ENCODE measurements at places on chromosomes 7 and 10.

DNA sequence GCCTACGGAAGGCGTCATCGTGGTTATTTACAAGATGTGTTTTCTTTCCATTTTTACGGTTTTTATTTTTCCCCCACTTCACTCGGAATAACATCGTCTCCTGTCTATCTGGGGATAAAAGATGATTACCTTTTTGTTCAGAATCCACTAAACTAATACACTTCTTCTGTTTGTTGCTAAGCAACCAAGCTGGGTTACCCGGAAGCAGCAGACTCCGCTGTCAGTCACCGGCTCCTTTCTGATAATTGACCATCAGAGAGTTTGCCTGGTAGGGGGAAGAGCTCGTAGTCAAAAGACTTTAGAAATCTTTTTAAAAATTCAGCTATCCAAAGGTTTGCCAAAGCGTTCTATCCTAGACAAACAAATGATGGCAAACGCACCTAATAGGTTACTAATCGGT is 75.0 kb upstream of the SFMBT2 start:
- DNase-seq = no peak

GRCh38 chr10:88800152-88801125 is 2.1 kb upstream of the LIPM start:
- DNase-seq = no peak

- DNase-seq = no peak
Observed at GRCh38 chr10:131000244-131000643, 311.3 kb downstream of the TCERG1L start.

DNA sequence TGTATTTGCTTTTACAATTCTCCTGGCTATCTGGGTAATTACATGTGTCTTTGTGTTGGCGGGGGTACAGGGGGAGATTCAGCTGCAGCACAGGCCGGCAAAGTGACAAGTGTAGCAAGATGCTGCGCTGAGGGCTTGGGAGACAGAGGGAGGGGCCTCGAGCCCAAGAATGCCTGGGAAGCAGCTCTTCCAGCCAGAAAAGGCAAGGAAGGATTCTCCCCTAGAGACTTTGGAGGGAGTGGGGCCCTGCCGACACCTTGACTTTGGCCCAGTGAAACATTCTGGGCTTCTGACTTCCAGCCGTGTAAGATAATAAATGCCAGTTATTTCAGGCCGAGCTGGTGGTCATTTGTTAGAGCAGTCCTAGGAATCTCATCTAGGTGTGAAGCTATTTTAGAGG is 7.2 kb upstream of the REPIN1 start:
- no peak for DNase-seq

DNA sequence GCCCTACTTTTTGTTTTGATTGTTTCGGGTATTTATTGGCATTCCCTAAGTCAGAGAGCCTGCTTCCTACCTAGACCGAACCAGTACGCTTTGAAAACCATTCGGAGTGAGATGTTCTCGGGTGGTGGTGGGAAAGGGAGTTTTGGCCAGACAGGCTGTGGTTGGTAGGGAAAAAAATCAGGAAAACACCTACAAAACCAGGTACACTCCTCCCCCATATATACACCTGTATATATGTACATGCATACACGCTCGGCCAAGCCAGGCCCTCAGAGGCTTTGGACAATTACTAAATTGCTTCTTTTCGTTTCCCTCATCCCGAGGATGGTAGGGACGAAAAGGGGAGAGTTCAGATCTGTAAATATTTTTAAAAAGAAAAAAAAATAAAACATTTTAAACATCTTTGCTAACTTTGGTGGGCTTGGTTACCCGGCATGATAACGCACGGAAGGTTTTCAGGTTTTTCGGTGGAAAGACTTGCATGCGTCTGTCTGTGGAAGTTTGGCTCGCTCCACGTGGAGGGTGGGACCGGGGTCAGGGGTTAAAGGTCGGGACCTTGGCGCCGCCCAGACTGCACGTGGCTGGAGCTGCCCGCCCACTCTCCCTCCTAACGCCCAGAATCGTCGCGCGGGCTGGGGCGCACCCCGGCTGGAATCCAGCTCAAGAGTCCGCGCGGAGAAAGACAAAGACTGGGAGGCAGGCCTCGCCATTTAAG is 2.5 kb downstream of the HMX2 start:
- DNase-seq = peak; percentile 67

GRCh38 chr10:75050149-75050919 is 61.1 kb upstream of the SAMD8 start:
- peak; percentile 53 for DNase-seq

GRCh38 chr10:16907687-16908086 is 90.5 kb upstream of the RSU1 start:
- DNase-seq = no peak

DNA sequence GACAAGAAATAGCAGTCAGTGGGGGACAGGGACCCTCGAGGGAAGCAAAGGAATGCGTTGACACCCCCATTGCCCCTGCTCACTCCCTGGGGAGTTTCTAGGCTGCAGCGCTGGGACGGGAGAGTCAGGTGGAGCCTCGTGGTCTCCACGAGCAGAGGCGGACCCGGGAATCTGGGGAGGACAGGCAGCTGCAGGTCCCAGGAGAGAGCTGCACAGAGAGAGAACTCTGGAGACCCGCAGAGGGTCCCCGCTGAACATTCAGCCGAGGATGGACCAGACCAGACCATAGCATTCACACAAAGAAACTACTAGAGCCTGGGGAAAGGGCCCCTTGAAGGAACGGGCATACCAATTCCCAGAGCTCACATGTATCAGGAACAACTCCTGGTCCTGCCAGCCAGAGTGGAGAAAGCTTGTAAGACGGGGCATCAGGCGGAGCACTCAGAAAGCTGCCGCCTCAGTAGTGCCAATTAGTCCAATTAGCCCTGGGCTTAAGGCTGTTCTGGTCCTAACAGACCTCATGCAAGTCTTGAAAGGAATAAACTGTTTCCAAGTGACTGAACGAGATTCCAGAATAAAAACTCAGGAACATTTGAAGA is 966.7 kb upstream of the ZNF722 start:
- no peak for DNase-seq

DNA sequence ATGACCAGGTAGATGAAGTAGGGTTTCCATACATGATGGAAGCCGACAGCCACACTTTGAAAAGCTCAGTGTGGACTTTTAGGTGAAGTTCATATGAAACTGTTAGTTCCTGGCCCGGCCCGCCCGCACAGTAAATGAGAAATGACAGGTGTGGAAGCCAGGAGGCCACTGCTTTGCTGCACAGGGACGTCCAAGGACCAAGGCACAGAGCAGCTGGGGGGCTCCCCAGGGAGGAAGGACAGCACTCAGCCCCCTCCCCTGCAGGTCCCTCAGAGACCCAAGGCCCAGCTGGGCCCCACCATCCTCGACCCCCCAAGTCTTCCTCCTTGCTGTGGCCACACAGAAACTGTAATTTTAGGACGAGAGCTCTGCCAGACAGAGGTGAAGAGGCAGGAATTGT is 219.2 kb downstream of the PTPRN2 start:
- DNase-seq = no peak

DNA sequence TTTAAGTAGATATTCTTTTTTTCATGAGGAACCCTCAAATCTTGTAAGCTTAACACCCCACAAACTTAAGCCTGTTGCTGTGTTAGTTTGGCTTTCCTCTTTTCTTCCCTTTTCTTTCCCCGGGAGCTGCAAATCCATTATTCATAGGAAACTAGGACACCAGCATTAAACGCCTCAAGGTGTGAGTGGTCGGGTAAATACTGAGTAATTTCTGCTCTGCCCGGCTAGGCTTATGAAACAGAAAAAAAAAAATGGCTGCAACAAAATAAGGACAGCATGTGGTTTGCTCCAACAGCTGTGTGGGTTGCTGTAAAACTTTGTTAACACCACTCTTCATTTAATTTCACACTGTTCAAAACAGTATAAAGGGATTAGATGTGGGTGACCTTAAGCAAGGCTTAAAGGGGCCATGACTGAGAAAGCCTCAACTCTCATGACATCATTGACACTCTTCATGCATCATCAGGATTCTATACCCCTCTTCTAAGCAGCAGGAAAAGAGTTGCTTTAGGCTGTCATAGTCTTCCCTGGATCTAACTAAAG is 104.1 kb downstream of the AOAH start:
- DNase-seq = no peak

GRCh38 chr7:318878-319661 is 29.1 kb downstream of the FOXL3 start:
- no peak for DNase-seq

DNA sequence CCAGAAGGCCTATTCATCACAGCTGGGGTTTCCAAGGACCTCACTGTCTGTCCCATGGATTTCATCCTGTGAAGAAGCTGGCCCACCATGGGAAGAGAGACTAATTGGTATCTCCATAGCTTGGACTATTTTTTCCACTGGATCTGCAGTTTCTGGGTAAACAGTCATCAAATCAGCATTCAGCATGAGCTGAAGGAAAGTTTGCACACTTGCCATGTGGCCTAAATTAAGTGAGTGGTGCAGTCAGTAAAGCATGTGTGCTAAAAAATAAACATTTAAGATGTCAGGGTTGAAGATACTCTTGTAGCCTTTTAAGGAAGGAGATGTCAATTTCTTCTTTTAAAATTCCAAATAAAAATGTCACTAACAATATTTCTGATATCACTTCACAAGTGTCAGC is 381.1 kb upstream of the ZMIZ1 start:
- DNase-seq = no peak

DNA sequence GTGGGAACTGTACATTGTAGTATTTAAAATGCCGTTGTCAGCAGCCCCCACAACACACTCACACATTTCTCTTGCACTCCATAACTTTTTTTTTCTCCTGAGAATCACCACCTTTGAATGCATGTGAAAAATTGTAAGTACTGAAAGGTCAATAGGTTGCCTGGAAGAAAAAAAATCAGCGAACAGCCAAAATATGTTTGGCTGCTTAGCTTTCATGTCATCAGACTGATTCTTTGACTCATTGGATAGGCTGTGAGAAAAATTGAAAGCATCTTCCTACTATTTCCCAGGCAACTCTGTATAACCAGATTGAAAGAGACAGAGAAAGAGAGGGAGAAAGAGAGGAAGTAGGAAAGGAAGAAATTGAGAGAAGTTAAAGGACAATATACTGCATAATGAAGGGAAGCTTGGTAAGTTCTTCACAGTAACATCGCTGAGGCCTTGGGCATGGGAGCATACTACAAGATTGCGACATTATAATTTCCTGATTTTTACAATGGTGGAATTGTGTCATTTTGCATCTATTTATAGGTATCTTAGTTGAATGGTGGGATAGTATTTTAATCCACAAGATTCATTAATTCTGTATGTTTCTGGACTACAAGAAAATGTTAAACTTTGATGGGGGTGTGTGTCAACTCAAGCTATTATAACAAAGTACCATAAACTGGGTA is 249.3 kb upstream of the KCND2 start:
- DNase-seq = no peak

DNA sequence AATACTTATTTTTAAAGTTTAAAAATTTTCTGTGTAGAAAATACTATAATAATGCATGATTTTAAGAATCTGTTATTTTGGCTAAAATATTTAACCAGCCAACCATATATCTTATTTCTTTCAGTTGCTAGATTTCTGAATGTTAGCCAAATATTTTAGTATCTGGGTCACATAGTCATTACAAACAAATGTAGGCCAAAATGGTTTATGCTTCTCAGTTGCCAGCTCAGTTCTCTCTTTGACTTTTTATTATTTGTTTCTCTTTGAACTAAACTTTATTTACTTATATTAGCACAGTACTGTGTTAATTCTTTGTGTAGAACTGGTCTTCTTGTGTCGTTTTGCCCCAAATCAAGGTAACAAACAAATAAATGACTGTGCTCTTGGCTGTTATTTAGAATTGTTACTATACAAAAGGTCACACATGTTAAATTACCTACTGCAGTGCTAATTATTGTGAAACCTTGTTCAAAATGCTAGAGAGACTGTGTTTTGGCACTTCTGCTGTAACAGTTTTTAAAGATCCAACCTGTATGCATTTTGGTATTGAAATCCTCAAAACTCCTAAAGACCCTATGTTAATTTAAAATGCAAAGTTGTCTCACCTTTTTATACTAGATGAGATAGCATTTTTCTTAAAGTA is 39.8 kb downstream of the ZEB1 start:
- no peak for DNase-seq

GRCh38 chr10:111599943-111600342 is 523.1 kb downstream of the ADRA2A start:
- DNase-seq = no peak

DNA sequence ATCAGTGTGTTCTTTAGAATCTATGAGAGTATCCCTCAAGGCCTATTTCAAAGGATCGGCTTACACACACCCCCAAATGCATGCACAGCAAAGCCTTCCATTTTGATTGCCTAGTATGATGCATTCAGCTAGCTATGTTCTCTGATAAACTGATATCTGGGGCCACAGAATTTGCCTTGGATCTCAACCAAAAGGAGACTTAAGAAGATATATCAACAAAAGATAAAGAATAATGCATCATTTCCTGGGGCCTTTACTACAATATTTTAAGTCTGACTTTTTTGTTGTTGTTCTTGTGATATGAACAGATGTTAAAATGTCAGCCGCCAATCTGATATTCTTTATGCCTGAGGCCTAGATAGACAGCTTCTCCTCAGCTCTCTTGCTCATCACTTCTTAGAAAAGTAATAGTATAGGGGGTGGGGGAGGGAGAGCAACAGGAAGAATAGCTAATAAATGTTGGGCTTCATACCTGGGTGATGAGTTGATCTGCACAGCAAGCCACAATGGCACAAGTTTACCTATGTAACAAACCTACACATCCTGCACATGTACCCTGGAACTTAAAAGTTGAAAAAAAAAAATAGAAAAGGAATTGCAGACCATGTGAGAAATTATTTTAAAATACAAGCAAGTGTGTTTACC is 792.9 kb upstream of the GHITM start:
- DNase-seq = no peak

GRCh38 chr10:60035984-60036383 is 129.6 kb upstream of the CCDC6 start:
- DNase-seq = no peak

GRCh38 chr7:326273-326672 is 36.3 kb downstream of the FOXL3 start:
- DNase-seq = no peak

DNA sequence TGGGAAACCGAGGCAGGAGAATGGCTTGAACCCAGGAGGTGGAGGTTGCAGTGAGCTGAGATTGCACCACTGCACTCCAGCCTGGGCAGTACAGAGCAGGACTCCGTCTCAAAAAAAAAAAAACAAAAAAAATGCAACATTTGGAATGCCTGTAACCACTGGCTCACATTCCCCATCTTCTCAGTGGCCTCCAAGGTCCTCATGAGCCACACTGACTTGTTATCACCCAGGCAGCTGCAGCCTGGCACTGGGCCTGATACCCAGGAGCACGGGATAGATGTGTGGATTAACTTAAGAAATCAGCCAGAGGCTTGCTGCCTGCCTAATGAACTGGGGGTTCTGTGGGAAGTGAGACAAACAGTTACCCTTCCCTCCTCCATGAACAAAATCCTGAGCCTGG is 23.0 kb downstream of the JCAD start:
- DNase-seq = no peak

GRCh38 chr7:157525491-157525915 is 188.7 kb downstream of the DNAJB6 start:
- DNase-seq = peak; percentile 3

DNA sequence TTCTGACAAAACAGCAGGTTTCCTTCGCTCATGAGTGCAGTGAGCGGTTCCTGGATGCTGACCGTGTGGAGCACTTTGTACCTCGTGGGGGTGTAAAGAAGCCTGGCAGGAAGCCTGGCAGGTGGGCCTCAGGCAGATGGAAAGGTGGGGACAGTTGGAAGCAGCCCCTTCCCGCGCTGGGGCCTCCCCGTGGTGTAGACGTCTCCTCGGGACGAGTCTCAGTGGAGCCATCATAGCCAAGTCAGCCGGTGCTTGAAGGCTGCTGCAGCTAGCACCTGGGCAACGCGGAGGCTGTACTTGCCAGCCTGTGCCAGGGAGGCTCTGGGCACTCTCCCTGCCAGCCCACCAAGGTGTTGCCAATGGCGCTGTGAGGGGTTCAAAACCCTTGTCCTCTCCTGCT is 154.5 kb downstream of the WDR37 start:
- DNase-seq = peak; percentile 36

Data from left forelimb (tissue), 1 donor.